ENCODE measurements at places on chromosomes 7 and 10.

DNA sequence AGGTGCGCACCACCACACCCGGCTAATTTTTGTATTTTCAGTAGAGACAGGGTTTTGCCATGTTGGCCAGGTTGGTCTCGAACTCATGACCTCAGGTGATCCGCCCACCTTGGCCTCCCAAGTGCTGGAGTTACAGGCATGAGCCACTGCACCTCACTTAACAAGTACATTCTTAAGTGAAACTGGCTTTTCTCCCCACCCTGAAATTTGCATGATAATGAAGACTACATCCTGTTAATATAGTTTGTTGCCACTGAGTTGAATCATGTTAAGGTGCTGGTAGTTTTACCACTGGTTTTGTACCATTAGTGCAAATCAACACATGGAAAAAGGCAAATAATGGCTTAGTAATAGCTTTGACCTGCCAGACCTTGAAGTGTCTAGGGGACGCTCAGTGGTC, 62.2 kb downstream of the MPLKIP start:
- DNase-seq = no peak

- no peak for DNase-seq
These were observed 92.7 kb upstream of the MKX start for GRCh38 chr10:27838361-27838760.

- DNase-seq = no peak
These were observed 4.8 kb upstream of the LSM8 start for GRCh38 chr7:118179191-118179590.

- DNase-seq = no peak
These were observed 562.9 kb upstream of the TPK1 start for GRCh38 chr7:145398758-145399157.

GRCh38 chr10:32367793-32368453, 21.0 kb upstream of the EPC1 start:
- peak; percentile 68 for DNase-seq

DNA sequence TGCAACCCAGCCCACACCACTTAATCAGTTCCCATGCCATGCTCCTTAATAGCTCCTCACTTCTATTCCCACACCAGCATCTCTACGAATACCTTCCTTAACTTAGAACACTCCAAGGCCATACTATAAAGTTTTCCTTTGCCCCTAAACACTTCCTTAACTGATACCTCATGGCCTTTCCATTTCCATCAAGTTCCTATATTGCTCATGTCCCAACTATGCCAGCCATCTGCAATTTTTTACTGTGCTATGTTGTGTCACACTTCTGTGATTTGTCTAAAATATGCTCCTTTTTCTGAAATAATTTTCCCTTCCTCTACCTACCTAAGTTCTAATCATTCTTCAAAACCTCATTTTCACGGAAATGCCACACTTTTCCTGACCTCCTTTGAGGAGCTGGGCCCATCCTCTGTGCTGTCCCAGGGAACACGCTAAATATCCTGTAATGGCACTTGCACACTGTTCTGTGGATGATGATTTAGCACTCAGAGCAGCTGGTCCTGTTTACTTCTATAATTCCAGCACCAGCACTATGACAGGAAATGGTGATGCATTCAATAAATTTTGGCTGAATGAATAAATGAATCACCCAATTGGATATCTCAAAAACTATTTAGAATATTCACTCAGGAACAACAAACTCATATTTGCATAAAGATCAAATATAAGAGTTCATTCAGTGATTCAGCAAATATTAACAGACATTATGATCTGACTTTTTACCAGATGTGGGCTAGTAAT, 266.5 kb upstream of the HGF start:
- no peak for DNase-seq

- DNase-seq = no peak
These were observed 44.2 kb downstream of the ZMIZ1 start for GRCh38 chr10:79112881-79113431.

DNA sequence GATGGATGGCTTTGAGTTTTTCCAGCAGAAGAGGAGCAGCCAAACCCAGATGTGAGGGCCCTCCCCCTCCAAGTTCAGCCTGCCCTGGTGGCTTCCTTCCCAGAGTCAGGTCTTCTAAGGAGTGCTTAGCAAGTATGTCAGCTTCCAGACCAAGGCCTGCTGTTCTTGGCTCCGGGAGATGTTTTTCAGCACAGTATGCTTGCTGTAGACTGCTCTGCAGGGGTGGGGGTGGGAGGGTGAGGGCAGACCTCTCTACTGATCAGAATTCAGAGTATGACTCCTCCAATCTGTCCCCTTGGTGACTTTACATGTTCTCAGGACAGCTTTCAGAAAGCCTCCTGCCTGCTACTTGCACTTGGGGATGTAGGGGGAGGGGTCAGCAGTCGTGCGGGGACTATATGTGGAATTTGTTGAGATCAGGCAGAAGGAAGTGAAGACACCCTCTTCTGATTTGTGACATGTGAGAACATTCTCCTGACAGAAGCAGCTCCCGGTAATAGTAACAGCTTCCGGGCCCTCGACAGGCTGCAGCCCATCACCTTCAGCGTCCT, 516.4 kb upstream of the ZMIZ1 start:
- DNase-seq = no peak

GRCh38 chr10:133258066-133258817, 18.4 kb downstream of the ADAM8 start:
- no peak for DNase-seq

DNA sequence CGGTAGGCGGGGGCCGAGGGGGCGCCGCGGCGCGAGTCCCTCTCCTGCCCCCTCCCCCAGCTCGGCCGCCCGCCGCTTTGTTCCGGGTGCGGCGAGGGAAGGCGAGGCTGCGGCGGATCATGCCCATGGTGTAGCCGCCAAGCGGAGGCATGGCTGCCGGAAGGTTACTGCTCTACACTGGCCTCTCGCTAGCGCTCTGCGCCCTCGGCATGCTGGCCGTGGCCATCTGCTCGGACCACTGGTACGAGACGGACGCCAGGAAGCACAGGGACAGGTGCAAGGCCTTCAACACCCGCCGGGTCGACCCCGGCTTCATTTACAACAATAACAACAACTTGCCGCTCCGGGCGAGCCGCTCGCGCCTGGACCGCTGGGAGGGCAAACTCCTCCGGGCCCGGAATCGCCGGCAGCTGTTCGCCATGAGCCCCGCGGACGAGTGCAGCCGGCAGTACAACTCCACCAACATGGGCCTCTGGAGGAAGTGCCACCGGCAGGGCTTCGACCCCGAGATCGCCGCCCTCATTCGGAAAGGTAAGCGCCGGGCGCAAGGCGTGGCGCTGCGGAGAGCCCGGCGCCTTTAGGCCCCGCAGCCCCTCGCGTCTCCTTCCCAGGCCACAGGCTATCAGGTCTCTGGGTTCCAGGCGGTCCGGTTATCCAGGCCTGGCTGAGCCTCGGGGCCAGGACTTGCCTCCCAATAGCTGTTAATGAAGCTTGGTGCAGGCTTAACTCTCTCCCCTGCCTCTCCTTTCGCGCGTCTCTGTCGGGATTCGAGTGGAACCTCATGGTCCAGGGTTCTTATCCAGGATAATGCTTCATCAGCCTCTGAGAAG, 513 bp downstream of the TMEM178B start:
- no peak for DNase-seq

All from stimulated activated CD4-positive, alpha-beta T cell treated with anti-CD3 and anti-CD28 coated beads, Interleukin-12 subunit alpha, Interleukin-12 subunit beta, amount 100 ng/mL, for 4 hours (primary cell).